Pericardium fibroblast (primary cell): ENCODE measurements at places on chromosomes 13 and 19. TPM values are rescaled to one million over a fixed set of nuclear protein-coding genes. Genes with fewer than 3 reads are reported as not detected.

MAST1 gene
- total RNA-seq, result 0.12 and 1.0 TPM in 2 replicates

NPAS1 gene
- 1.7 and 2.6 TPM in 2 replicates for total RNA-seq

ELSPBP1 gene
- total RNA-seq, result not detected in 2 replicates

EDDM13 gene
- total RNA-seq, result not detected in 2 replicates

TGDS gene
- total RNA-seq, result 8.5 and 17.6 TPM in 2 replicates

NLRP4 gene
- not detected in 2 replicates for total RNA-seq

GIPC3 gene
- 0.12 and 0.34 TPM in 2 replicates for total RNA-seq

NOVA2 gene
- under 0.01 and 0.60 TPM in 2 replicates for total RNA-seq

FLT1 gene
- 0.60 and 3.6 TPM in 2 replicates for total RNA-seq

PNMA8A gene
- total RNA-seq, result 1.9 and 2.5 TPM in 2 replicates

ETV2 gene
- 1.2 and 3.4 TPM in 2 replicates for total RNA-seq

PRR36 gene
- total RNA-seq, result not detected in 2 replicates

LGALS14 gene
- total RNA-seq, result not detected in 2 replicates

ATP4A gene
- total RNA-seq, result not detected in 2 replicates

ATP8B3 gene
- 1.2 and 1.4 TPM in 2 replicates for total RNA-seq

MAB21L1 gene
- total RNA-seq, result 0.09 TPM in 1 of 2 replicates, not detected in the other

REX1BD gene
- 90.7 and 95.0 TPM in 2 replicates for total RNA-seq

SHD gene
- total RNA-seq, result 0.68 TPM in 1 of 2 replicates, not detected in the other

SLC27A5 gene
- total RNA-seq, result 2.8 and 3.0 TPM in 2 replicates

ELOF1 gene
- 42.6 and 44.1 TPM in 2 replicates for total RNA-seq

CLEC4M gene
- not detected in 2 replicates for total RNA-seq

B3GNT8 gene
- total RNA-seq, result 1.6 and 4.6 TPM in 2 replicates

ZNF69 gene
- 3.4 and 5.8 TPM in 2 replicates for total RNA-seq

MEIOSIN gene
- total RNA-seq, result not detected in 2 replicates

ZNF497 gene
- 0.17 and 0.47 TPM in 2 replicates for total RNA-seq

ZSCAN4 gene
- not detected in 2 replicates for total RNA-seq

FUT2 gene
- not detected in 2 replicates for total RNA-seq

TLE6 gene
- 1.6 TPM in 1 of 2 replicates, not detected in the other for total RNA-seq

KLK13 gene
- not detected in 2 replicates for total RNA-seq

TBXA2R gene
- total RNA-seq, result 0.47 and 1.4 TPM in 2 replicates

FCGBP gene
- total RNA-seq, result 0.17 TPM in 1 of 2 replicates, not detected in the other

CCNA1 gene
- 0.12 and 0.77 TPM in 2 replicates for total RNA-seq

DIAPH3 gene
- total RNA-seq, result 1.5 and 8.8 TPM in 2 replicates

SMAD9 gene
- total RNA-seq, result 6.2 and 7.8 TPM in 2 replicates

MTUS2 gene
- not detected in 2 replicates for total RNA-seq

NCAN gene
- total RNA-seq, result not detected in 2 replicates

POLR1G gene
- 2.9 and 9.3 TPM in 2 replicates for total RNA-seq

KLK14 gene
- total RNA-seq, result 0.12 TPM in 1 of 2 replicates, not detected in the other

CACNA1A gene
- 2.3 and 2.6 TPM in 2 replicates for total RNA-seq

FLT3LG gene
- 2.6 and 3.3 TPM in 2 replicates for total RNA-seq

ZNF223 gene
- 1.3 and 8.8 TPM in 2 replicates for total RNA-seq

CD33 gene
- total RNA-seq, result not detected in 2 replicates

ZNF296 gene
- total RNA-seq, result 0.70 and 3.1 TPM in 2 replicates

SLITRK5 gene
- under 0.01 and 0.26 TPM in 2 replicates for total RNA-seq

PABPC3 gene
- under 0.01 and 0.17 TPM in 2 replicates for total RNA-seq

UBE2L5 gene
- not detected in 2 replicates for total RNA-seq

PLIN5 gene
- 1.1 TPM in 1 of 2 replicates, not detected in the other for total RNA-seq

CNMD gene
- total RNA-seq, result not detected in 2 replicates

IGFL1 gene
- total RNA-seq, result not detected in 2 replicates
